ENCODE measurements at places on chromosomes 5 and 9. TPM values are rescaled to one million over a fixed set of nuclear protein-coding genes. Genes with fewer than 3 reads are reported as not detected.

MYOZ3 gene
- 13.1 TPM for polyA plus RNA-seq

GRCh38 chr5:98492258-98492657, 281.2 kb upstream of the RGMB start:
- H3K4me3 ChIP-seq: no peak overlapping the region
- H3K27me3 ChIP-seq: no peaks in the 10 kb centered on the region
- H3K36me3 ChIP-seq: no peaks in the 10 kb centered on the region
- H3K27ac ChIP-seq: no peak overlapping the region

RAB3C gene
- 0.46 TPM for polyA plus RNA-seq

DNA sequence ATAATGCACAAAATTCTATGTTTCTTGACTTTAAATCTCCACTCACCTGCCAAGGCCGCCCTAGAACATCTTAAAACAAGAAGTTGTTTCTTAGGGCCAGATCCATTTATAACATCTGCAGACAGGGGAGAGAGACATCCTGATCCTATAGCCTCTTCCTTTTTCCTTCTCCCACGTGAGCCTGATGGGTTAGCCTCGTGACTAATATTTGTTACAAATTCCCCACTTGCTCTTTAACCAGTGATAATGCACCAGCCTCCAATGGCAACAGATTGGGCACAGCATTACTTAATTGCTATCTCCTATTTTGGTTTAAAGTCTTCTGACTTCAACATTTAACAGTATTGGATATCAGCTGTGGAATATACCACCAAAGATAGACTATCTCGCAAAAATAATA, 196.5 kb downstream of the GADD45G start:
- no peak overlapping the region for H3K4me3 ChIP-seq
- peaks cover 9% of the 10 kb centered on the region for H3K27me3 ChIP-seq
- no peak overlapping the region for H3K27ac ChIP-seq
- no peaks in the 10 kb centered on the region for H3K36me3 ChIP-seq
- peaks cover 59% of the 10 kb centered on the region for H3K4me1 ChIP-seq
- DNase-seq: no peak

GRCh38 chr5:53994148-53994547, 316.2 kb downstream of the ARL15 start:
- H3K27ac ChIP-seq: no peak overlapping the region
- H3K4me3 ChIP-seq: no peak overlapping the region
- no peaks in the 10 kb centered on the region for H3K36me3 ChIP-seq
- H3K27me3 ChIP-seq: no peaks in the 10 kb centered on the region
- no peaks in the 10 kb centered on the region for H3K4me1 ChIP-seq

DNA sequence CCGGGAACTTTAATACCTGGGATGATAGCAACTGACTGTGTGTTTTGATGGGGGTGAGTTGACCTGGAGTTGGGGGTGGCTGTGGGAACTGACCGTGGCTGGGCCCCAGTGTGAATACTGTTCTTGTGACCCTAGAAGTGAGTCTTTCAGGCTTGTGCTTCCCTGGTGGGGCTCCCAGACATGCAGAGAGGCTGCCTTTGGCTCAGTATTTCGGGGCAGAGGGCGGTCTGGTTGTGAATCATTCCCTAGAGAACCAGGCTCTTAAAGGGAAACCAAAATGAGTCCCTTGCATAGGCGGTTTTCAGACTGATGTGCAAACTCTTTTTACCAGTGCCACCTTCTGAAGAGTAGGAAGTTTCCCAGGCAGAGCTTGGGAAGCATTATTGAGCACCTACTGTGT, 132.1 kb downstream of the MACROH2A1 start:
- no peak for DNase-seq
- H3K4me1 ChIP-seq: peaks cover 17% of the 10 kb centered on the region
- no peak overlapping the region for H3K27ac ChIP-seq
- no peaks in the 10 kb centered on the region for H3K27me3 ChIP-seq
- no peak overlapping the region for H3K4me3 ChIP-seq

SLC45A2 gene
- 0.09 TPM for polyA plus RNA-seq

All from muscle of leg (tissue), 16 donors.